ENCODE measurements at places on chromosomes 16 and 17. TPM values are rescaled to one million over a fixed set of nuclear protein-coding genes. Genes with fewer than 3 reads are reported as not detected.

The TBC1D3B gene
- total RNA-seq = 0.81 TPM

The NKD1 gene
- 0.48 TPM for total RNA-seq

The TMEM132E gene
- not detected for total RNA-seq

DNA sequence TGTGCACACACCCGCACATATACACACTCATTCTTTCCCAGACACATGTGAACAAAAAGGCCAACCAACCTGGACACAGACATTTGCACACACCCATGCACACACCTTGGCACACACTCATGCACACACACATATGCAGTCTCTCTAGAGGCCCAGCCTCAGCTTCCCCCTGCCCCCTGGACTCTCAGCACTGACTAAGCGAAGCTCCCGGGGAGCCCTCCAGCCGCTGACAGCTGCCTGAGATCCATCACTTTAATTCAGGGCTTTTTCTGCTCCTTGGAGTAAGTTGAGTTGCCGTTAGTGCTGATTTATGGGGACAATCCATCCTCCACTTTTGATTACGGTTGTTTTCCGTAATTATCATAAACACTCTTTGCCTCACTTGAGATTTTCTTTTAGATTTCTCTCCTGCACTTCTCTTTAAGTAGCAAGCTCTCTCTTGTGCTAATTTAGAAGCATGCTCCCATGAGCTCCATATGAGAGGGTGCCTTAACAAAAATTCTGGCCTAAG lies 158.6 kb upstream of the CDC42EP4 start:
- no peak for DNase-seq

DNA sequence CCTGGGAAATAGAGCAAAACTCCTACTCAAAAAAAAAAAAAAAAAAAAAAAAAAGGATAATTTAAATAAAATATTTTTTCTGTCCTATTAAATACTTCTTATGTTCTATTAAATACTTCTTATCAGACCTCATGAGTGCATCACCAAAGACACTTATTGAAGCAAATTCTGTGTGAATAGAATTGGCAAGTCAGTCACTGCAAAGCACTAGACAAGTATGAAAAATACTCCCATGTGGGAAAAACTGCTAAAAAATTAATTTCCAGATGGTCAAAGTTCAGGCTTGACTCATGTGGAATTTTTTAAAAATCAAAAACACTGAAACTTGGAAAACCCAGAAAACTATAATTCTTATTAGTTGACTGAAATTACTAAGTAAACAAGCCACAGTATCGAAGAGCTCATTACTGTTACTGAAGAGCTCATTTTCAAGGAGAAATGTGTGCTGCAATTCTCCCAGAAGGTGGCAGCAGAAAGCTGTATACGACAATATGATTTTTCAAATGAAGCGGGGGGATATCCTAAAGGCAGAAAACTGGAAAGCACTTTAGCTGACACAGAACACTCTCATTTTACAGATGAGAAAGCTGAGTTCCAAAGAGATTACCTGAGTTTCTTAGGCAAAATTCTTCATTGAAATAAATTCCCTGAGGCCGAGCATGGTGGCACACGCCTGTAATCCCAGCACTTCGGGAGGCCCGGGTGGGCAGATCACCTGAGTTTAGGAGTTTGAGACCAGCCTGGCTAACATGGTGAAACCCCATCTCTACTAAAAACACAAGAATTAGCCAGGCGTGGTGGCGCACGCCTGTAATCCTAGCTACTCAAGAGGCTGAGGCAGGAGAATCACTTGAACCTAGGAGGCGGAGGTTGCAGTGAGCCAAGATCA lies 15.9 kb upstream of the FBXO47 start:
- no peak for DNase-seq

GRCh38 chr17:16286947-16287562 lies 66.2 kb downstream of the CENPV start:
- DNase-seq = no peak

DNA sequence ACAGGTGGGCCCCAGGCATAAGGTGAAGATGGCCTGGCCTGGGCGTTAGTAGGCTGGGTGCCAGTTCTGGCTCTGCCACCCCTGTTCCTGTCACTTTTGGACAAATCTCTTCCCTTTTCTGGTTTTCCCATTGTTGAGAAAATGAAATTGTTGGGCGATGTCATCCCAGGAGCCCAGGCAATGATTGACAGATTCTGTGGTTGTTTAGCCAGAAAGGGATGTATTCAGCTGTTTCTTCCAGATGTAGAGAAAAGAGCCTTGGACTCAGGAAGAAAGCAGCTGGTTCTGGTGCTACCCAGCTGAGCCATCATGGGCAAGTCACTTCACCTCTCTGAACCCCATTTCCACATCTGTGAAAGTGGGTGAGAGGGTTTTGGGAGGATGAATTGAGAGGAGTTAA lies 60.1 kb upstream of the MRTFB start:
- no peak for DNase-seq

DNA sequence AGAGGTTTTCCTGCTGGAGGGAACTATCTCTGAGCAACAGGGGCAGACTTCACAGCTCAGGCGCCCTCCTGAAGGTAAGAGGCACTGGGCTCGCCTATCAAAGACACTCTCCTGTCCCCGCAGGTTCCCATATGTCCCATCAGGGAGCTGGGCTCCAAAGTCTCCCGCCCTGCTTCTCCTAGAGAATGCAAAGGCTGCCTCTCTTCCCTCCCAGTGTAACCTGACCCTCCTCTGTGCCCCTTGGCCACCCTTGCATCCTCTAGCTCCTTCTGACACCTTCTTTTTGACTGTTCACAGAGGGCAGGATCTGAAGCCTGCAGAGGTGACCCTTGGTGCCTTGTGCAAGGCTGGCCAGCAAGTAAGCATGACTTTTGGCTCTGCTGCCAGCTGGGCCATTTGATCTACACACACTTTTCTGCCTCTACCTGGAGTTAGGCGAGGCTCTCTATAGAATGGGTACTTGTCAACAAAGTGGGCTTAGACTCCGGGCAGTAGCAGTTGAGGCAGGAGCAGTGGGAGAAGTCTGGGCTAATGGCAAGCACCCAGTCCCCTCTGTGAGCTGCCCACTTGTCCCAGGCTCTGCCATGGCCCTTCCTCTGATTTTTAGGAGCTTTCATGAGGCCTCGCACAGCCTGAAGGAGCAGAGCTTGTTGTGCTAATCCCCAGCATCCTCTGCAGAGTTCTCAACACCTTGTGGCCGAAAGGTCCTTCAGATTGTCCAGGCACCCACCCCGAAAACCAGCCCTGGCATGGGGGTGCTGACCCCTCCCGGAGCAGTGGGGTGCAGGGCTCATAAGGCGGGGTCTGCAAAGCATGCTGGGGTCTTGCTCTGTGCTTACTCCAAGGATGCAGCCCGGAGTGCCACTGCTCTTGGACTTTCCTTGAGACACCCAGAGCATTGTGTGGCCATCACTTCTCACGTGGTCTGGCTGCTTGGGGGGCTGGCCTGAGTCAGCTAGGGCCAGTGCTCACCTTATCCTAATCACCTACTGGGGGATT lies 122.9 kb downstream of the METRNL start:
- DNase-seq = no peak

DNA sequence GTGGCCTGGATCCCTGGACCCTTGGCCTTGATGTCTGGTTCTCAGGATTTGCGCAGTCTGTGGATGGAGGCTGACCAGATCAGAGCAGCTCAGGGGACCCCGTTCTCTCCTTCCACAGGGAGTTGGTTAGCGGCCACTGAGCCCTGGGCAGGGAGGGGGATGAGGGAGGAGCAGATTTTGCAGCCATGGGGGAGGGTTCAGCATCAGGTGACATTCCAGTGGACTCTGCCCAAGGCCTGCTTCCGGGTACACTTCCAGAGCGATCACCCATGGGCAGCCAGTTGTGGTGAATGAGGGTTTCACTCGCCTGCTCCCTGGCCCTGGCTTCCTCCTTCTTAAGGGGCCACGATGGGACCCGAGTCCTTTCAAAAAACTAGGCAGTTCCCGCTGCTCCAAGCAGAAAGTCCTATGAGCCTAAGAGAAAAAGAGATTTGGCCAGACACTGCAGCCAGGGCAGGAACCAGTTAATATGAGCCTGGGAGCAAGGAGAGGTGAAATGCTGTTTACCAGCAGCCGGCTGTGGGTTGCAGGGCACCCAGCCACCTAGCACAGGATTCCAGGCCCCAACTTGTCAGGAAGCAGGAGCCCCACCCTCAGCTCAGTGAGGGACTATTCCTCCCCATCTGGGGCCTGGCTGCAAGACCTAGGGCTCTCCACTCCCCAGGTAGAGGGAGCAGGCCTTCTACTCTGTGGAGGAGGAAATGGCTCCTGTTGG lies 4.7 kb upstream of the GPRC5C start:
- peak; percentile 28 for DNase-seq

- no peak for DNase-seq
These were observed 20.4 kb upstream of the NUP93 start for GRCh38 chr16:56709443-56710040.

- DNase-seq = no peak
These were observed 84.8 kb downstream of the SNX11 start for GRCh38 chr17:48192321-48192731.

GRCh38 chr16:81265658-81266451 lies 27.4 kb downstream of the BCO1 start:
- no peak for DNase-seq

GRCh38 chr17:8275421-8276290 lies 12.8 kb upstream of the RANGRF start:
- no peak for DNase-seq

All from foreskin keratinocyte (primary cell).